ENCODE measurements at places on chromosomes 16 and 17. TPM values are rescaled to one million over a fixed set of nuclear protein-coding genes. Genes with fewer than 3 reads are reported as not detected.
A peak's percentile ranks its signal among the peaks of the same experiment; 100 is the strongest.

DNA sequence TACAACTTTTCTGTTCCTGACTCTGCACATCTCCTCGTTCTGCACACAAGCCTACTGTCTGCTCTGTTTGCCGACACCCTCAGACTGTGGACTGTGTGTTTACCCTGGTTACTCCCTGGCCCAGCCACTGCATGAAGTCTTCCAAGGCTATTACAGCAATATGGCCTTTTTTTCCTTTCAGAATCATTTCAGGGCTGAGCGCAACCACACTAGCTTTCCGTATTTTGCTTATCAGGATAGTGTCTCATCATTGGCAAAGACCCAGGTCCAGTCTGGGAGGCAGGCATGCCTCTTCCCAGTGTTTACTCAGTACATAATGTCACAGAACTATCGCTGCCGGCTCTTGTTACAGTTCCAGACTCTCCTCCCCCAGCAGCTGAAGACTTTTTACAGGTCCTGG, 10.1 kb downstream of the DNAH9 start:
- no peaks in the 10 kb centered on the region for H3K4me1 ChIP-seq
- H3K4me3 ChIP-seq, result no peak overlapping the region
- no peak for DNase-seq
- no peaks in the 10 kb centered on the region for H3K36me3 ChIP-seq
- H3K27ac ChIP-seq, result no peak overlapping the region

The PRKCB gene
- 79.9 TPM for total RNA-seq

- no peaks in the 10 kb centered on the region for H3K4me1 ChIP-seq
- DNase-seq, result no peak
- H3K4me3 ChIP-seq, result no peak overlapping the region
- no peaks in the 10 kb centered on the region for H3K36me3 ChIP-seq
These were observed 71.9 kb downstream of the ENGASE start for GRCh38 chr17:79146562-79146961.

- H3K36me3 ChIP-seq, result peaks cover 2% of the 10 kb centered on the region
- peaks cover 20% of the 10 kb centered on the region for H3K4me1 ChIP-seq
- no peaks in the 10 kb centered on the region for H3K27me3 ChIP-seq
- no peak overlapping the region for H3K27ac ChIP-seq
These were observed 140.6 kb downstream of the PARN start for GRCh38 chr16:14489460-14489859.

The EVI2A gene
- total RNA-seq, result 30.4 TPM

GRCh38 chr17:75109407-75110233, at the start of gene ARMC7:
ARMC7 (plus strand) TSS chr17:75109969; CDS start chr17:75110289, 320 bp downstream.
- H3K36me3 ChIP-seq, result peaks cover 11% of the 10 kb centered on the region
- DNase-seq, result peak; percentile 99
- peak within 1 kb of the TSS; percentile 83 for H3K27ac ChIP-seq
- peak within 1 kb of the TSS; percentile 94 for H3K4me3 ChIP-seq
- no peaks in the 10 kb centered on the region for H3K27me3 ChIP-seq

The LYRM1 gene
- 20.9 TPM for total RNA-seq

DNA sequence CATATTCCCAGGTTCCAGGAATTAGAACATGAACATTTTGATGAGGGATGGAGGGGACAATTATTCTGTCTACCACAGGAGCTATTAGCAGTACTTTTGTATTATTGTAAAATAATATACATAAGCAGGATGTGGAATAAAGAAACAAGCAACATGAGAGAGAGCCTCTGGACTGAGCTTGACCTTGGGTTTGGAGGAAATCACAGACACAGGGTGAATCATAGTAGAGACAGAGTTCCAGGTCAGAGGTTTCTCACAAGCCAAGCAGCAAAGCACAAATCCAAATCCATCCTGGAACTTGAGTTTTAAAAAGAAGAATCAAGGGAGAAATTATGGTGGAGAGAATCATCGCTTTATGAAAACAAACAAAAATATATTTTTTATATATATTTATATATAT, 5.1 kb downstream of the KRT31 start:
- H3K4me3 ChIP-seq, result no peak overlapping the region
- H3K27ac ChIP-seq, result no peak overlapping the region
- peaks cover 16% of the 10 kb centered on the region for H3K27me3 ChIP-seq
- no peaks in the 10 kb centered on the region for H3K36me3 ChIP-seq
- no peak for DNase-seq

DNA sequence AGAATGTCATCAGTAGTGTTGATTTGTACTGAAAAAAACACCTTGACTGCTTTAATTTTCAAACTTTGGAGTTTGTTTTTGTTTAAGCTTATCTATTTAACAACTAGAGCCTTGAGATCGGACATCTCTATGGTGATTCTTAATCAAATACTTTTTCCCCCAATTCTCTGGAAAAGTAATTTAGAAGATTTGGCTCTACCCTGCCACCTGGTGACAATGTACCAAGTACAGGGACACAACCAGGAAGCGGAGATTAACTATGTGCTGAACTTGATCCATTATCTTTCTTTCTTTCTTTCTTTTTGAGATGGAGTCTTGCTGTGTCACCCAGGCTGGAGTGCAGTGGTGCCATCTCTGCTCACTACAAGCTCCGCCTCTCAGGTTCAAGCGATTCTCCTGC, 30.8 kb downstream of the USP43 start:
- H3K27me3 ChIP-seq, result peaks cover 2% of the 10 kb centered on the region
- DNase-seq, result no peak
- H3K4me1 ChIP-seq, result no peaks in the 10 kb centered on the region
- H3K27ac ChIP-seq, result no peak overlapping the region
- no peak overlapping the region for H3K4me3 ChIP-seq
- H3K36me3 ChIP-seq, result no peaks in the 10 kb centered on the region

DNA sequence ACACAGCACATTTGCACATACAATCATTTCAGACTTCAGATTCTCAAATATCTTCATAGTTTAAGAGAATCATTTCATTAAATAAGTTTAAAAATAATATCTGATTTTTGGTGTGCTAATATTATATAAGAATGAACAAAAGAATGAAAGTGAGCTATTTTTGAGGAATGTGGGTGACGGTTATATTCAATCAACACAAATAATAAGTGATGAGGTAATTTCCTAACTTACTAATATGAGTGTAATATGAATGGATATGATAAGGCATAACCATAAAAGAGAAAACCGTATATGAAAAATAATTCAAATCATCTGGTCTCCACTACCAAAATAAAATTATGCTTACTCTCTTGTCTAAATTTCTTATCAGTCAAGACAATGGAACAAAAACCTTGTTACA, 68.4 kb upstream of the NACA2 start:
- no peak overlapping the region for H3K4me3 ChIP-seq
- no peak overlapping the region for H3K27ac ChIP-seq
- no peak for DNase-seq
- no peaks in the 10 kb centered on the region for H3K4me1 ChIP-seq
- peaks cover 39% of the 10 kb centered on the region for H3K27me3 ChIP-seq

- H3K4me3 ChIP-seq, result no peak overlapping the region
- H3K27me3 ChIP-seq, result no peaks in the 10 kb centered on the region
These were observed 185.4 kb upstream of the ZFHX3 start for GRCh38 chr16:73233329-73233765.

The NTN3 gene
- total RNA-seq, result not detected

The CLDN6 gene
- total RNA-seq, result not detected

The EMC6 gene
- 69.4 TPM for total RNA-seq

The PRSS8 gene
- not detected for total RNA-seq

The HBA2 gene
- not detected for total RNA-seq

The KRTAP16-1 gene
- not detected for total RNA-seq

DNA sequence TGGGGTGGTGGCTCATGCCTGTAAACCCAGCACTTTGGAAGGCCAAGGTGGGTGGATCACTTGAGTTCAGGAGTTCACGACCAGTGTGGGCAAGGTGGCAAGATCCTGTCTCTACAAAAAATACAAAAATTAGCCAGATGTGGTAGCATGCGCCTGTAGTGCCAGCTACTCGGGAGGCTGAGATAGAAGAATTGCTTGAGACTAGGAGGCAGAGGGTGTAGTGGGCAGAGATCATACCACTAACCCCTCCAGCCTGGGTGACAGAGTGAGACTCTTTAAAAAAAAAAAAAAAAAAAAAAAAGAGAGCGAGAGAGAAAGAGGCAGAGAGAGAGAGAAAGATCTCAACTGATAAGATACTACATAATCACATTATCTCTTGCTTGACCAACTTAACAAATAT, 45.9 kb downstream of the KANSL1 start:
- no peak for DNase-seq
- peaks cover 17% of the 10 kb centered on the region for H3K36me3 ChIP-seq
- no peak overlapping the region for H3K4me3 ChIP-seq
- no peaks in the 10 kb centered on the region for H3K27me3 ChIP-seq
- H3K4me1 ChIP-seq, result peaks cover 60% of the 10 kb centered on the region

- no peak overlapping the region for H3K27ac ChIP-seq
- no peak for DNase-seq
- H3K4me1 ChIP-seq, result no peaks in the 10 kb centered on the region
- no peaks in the 10 kb centered on the region for H3K36me3 ChIP-seq
- no peak overlapping the region for H3K4me3 ChIP-seq
These were observed 35.9 kb downstream of the CACNA1G start for GRCh38 chr17:50596191-50597037.

- no peak overlapping the region for H3K4me3 ChIP-seq
- H3K36me3 ChIP-seq, result no peaks in the 10 kb centered on the region
- peaks cover 40% of the 10 kb centered on the region for H3K4me1 ChIP-seq
- H3K27me3 ChIP-seq, result no peaks in the 10 kb centered on the region
These were observed 19.8 kb upstream of the ADGRG1 start for GRCh38 chr16:57608462-57609113.

DNA sequence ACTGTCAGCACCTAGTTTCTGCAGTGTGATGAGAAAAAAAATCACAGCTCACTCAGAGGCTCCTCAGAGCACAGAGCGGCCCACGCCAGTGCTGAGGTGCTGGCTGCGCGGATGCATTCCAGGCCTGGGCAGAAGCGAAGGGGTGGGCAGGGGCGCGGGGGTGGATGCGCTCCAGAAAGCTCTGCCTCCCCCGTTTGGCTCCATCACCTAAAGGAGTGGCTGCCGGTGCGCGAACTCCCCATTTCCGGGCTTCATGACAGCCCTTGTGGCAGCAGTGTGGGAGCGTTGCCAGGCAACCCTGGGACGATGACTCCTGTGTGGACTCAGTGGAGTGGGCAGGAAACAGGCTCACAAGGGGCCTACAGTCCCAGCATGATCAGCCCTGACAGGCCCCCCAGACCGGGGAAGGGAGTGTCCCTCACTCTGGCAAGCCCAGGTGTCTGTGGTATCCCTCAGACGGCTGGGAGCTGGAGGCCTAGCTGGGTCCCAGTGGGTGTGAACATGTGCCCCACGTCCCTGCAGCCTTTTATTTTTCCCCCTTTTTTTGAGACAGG, 32.8 kb upstream of the NUDT16L1 start:
- peak; percentile 92 for DNase-seq
- peaks cover 32% of the 10 kb centered on the region for H3K36me3 ChIP-seq
- peak overlapping the region; percentile 92 for H3K27ac ChIP-seq
- peak overlapping the region; percentile 61 for H3K4me3 ChIP-seq

The FBXL16 gene
- 6.8 TPM for total RNA-seq

DNA sequence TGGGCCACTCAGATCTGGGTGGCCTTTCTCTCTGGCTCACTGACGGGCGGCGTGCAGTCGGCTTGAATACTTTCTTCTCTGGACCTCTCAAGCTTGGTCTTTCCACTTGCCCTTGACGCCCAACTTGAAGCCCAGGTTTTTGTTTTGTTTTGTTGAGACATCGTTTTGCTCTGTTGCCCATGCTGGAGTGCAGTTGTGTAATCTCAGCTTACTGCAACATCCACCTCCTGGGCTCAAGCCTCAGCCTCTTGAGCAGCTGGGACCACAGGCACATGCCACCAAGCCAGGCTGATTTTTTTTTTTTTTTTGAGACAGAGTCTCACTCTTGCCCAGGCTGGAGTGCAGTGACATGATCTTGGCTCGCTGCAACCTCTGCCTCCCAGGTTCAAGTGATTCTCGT, 22.7 kb upstream of the KIF19 start:
- peaks cover 7% of the 10 kb centered on the region for H3K27me3 ChIP-seq
- peaks cover 17% of the 10 kb centered on the region for H3K4me1 ChIP-seq
- no peaks in the 10 kb centered on the region for H3K36me3 ChIP-seq
- no peak overlapping the region for H3K27ac ChIP-seq
- DNase-seq, result no peak

The PRSS21 gene
- 11.8 TPM for total RNA-seq

DNA sequence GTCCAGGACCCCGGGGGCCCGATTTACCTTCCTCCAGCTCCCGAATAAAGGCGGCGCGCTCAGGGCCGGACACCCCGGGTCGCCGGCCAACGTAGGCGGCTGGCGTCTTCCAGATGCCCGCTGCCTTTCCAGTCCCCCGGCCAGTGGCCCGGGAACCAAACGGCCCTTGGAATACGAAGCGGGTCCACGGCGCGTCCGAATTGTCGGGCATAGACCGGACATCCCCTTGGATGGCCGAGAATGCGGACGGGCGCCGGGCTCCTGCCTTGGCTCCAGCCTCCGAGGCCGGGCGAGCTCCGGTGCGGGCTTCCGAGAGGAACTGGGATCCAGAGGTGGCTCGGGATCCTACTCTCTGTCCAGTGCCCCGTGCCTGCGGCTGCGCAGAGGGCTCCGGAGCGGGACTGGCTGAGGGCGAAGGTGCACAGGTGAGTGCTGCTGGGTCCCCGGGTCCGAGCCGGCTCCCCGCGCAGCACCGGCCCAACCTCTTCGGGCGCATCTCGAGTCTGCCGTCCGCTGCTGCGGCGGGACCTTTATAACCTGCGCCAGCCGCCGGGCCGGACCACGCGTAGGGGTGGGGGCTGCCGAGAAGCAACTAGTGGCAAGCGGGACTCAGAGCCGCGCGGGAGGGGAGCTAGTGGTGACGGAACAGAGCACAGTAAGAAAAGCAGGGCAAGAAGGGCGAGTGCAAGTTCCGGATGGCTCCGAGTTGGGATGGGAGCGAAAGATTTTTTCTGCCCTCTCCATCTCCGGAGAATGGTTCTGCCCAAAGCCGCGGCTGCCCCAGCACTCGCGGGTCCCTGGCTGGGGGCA, at the start of gene HAP1:
Gene HAP1 (minus strand): TSS at position 505 of the 810 bp plus-strand sequence. CDS start 9 bp downstream, at position 496.
- peak within 1 kb of the TSS; percentile 55 for H3K4me3 ChIP-seq
- H3K4me1 ChIP-seq, result peaks cover 11% of the 10 kb centered on the region
- peaks cover 52% of the 10 kb centered on the region for H3K27me3 ChIP-seq

- peaks cover 4% of the 10 kb centered on the region for H3K4me1 ChIP-seq
- no peaks in the 10 kb centered on the region for H3K36me3 ChIP-seq
These were observed 16.9 kb downstream of the GRIN2C start for GRCh38 chr17:74842599-74843351.

GRCh38 chr16:57054771-57055170, 37.6 kb upstream of the CPNE2 start:
- no peak overlapping the region for H3K4me3 ChIP-seq
- H3K36me3 ChIP-seq, result peaks cover 58% of the 10 kb centered on the region
- no peaks in the 10 kb centered on the region for H3K27me3 ChIP-seq
- H3K27ac ChIP-seq, result no peak overlapping the region
- H3K4me1 ChIP-seq, result peaks cover 12% of the 10 kb centered on the region
- DNase-seq, result no peak

DNA sequence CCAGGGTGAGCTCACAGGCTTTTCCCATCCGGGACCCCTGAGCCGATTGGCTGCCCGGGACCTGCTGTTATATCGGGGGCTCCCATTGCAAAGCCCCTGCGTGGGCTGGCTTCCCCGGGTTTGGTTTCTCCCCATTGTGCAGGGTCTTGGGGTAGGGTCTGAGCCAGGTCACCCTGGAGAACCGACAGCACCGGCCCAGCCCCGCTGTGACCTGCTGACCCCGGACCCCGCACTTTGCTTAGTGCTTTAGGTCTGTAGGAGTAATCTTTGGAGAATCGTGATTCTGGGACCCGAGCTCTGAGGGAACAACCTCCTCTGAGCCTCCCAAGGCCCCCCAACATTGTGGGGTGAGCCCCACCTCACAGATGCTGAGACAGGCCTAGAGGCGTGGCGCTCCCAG, 62.9 kb downstream of the JPH3 start:
- H3K4me1 ChIP-seq, result no peaks in the 10 kb centered on the region
- H3K4me3 ChIP-seq, result no peak overlapping the region
- H3K27me3 ChIP-seq, result no peaks in the 10 kb centered on the region
- no peak overlapping the region for H3K27ac ChIP-seq

The PLK1 gene
- total RNA-seq, result 45.7 TPM
